ENCODE measurements at places on chromosomes 1 and 21.
A peak's percentile ranks its signal among the peaks of the same experiment; 100 is the strongest.

DNA sequence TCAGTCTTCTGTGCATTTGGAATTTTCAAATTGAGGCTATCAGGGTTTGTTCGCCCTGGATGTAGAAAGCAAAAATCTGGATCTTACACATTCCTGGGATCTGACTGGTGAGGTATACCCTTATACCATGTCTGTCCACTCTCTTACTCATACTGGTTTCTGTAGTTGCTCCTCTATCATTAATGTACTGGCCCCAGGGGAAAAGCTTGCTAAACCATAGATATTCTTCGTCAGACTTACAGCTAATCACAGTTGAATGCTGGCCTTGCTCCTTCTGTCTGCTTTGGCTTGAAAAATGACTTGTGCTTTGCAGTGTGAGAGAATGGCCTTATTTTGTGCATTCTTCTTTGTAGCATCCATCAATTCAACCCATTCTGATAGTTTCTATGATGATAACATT is 30.5 kb downstream of the TBCE start:
- peak; percentile 35 for DNase-seq

- DNase-seq, result no peak
These were observed 8.7 kb downstream of the AGPAT3 start for GRCh38 chr21:43873673-43874072.

GRCh38 chr1:86470859-86471258 is 2.1 kb downstream of the CLCA1 start:
- DNase-seq, result no peak

DNA sequence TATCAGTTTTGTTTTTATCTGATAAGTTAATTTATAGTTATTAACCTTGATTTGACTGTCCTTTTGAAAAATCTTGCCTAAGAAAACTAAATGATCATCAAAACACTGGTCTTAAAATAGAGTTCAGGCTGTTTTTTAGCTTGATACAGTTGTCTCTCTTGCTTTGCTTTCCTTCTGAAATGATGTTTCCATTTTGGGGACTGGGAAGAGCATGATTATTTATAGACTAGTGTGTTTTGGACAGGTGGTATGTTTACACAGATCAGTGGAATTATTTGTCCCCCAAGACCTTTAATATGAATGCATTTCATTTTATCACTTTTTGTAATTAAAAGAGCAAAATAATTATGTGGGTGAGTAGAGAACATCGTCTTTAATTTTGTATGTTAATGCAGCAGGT is 90.8 kb downstream of the XPR1 start:
- no peak for DNase-seq

- DNase-seq, result no peak
These were observed 347.7 kb downstream of the TGFB2 start for GRCh38 chr1:218692808-218693207.

DNA sequence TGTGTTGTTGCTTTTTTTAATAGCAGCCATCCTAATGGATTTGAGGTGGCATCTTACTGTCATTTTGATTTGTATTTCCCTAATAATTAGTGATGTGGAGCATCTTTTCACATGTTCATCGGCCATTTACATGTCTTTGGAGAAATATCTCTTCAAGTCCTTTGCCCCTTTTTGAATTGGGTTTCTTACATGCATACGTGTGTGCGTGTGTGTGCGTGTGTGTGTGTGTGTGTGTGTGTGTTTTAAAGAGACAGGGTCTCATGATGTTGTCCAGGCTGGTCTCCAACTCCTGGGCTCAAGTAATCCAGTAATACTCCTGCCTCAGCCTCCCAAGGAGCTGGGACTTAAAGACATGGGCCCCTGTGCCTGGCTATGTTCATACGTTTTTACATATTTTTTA is 9.5 kb downstream of the PKNOX1 start:
- no peak for DNase-seq

DNA sequence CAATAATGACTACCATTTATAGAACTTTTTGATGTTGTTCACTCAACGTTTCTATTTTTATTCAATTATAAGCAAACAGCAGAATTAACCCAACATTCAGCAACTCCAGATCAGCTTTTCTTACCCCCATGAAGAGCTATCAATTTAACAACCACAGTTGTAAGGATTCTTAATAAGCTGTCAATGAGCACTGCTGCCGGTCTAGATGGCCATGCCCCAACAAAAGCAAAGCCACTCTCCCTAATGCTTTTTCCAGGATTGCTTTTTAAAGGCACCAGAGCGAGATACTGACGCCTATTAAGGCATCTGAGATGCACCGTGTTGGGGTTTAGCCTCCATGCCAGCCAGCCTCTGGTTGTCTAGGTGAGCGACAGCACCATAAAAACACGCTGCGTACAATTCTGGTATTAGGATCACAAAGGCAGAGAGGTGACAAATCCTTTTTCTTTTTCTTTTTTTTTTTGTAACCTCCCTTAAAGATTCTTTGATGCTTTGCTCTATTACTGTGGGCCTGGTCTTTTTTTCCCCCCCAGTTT is 39.5 kb downstream of the PTPRC start:
- DNase-seq, result no peak

DNA sequence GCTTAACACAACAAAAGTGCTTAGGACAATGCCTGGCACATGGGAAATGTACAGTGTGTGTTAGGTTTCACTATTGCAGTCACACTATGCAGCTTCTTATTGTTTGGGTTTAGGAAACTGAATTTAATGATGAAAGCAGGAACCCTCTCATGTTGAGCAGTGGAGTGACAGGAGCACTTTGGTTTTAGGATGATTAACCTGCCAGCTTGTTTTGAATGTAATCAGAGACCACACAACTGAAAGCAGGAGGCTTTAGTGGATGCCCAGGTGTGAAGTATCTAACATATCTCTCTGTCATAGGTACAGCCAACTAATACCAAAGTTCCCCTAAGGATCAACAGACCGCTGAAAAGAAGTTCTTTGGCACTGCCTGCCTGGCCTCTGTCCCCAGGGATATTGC is 406.9 kb upstream of the USP24 start:
- no peak for DNase-seq

DNA sequence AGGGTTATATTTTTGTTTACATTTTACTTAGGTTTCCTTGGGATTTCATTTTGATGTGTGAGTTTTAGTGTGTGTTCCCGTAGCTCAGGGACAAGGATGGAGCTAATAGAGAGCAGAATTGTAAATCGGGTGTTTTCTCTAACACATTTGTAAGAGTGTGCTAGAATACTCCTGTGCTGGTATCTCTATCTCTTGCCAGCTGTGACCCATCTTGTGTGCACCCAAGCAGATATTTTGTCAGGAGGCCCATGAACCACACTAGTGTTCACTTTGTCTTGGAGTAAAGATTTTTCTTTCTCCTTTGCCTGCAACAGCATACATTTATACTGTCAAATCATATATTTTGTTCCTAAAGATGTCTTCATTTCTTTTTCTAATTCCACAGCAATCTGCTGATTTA is 23.4 kb downstream of the KRTAP19-8 start:
- no peak for DNase-seq

- DNase-seq, result no peak
These were observed 410.6 kb downstream of the NTNG1 start for GRCh38 chr1:107551456-107551855.

- no peak for DNase-seq
These were observed 15.4 kb downstream of the POLR3GL start for GRCh38 chr1:145979746-145980456.

DNA sequence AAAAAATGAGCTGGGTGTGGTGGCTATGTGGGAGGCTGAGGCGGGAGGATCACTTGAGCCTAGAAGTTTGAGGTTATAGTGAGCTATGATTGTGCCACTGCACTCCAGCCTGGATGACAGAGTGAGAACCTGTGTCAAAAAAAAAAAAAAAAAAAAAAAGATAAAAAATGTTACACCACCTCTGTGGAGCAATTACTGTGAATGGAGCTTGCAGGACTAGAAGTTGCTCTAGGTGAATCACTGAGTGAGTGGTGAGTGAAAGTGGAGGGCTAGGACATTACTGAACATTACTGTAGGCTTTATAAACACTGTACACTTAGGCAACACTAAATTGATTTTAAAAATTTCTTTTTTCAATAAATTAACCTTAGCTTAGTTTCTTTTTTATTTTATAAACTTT is 21.9 kb downstream of the TLCD4 start:
- no peak for DNase-seq

DNA sequence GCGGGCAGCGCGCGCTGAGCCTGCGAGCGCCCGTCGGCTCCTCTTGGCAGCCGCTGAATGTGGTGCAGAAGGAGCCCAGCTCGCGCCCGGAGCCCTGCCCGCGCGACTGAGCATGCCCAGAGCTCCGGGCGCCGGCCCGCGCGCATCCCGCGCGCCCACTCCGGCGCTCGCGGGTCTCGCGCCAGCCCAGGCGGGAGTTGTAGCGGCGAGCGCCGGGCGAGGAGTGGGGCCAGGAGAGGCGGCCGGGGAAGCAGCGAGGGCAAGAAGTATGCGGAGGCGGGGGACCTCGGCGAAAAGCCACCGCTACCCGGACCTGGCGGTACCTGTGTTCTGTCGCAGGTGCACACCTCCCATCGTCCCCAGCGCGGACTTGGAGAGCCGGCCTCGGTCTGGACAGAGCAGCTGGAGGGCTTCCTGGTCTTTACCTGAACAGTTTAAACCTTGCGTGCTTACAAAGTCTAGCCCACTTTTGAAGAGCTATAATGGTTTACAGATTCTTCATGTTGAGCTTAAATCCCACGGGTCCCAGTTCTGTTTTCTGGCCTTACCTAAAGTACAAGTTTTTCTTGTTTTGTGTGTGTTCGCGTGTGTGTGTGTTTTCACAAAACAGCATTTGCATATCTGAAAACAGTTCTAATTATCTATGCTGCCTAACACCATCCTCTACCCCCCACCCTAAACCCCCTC is at the start of gene DDAH1:
Gene DDAH1 (minus strand): TSS at position 61 of the 687 bp plus-strand sequence. CDS start 114 bp downstream, outside the sequence.
- DNase-seq, result peak; percentile 65
